ENCODE measurements at places on chromosomes 6 and 20.

DNA sequence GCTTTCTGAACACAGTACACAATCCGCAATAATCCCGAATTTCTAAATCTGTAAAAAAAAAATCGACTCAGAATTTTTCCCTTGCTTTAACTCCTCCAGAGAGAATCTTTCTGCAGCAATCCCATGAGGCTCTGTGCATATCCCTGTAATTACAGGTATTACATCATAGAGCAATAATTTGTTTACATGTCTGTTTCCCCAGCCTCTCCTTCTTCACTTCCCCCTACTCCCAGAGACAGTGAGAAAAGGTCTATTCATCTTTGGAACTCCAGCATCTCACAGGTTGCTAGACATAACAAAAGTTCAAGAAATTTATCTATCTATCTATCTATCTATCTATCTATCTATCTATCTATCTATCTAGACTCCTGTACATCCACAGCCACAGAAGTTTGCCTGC lies 26.0 kb downstream of the KLHL31 start:
- no peak for DNase-seq

DNA sequence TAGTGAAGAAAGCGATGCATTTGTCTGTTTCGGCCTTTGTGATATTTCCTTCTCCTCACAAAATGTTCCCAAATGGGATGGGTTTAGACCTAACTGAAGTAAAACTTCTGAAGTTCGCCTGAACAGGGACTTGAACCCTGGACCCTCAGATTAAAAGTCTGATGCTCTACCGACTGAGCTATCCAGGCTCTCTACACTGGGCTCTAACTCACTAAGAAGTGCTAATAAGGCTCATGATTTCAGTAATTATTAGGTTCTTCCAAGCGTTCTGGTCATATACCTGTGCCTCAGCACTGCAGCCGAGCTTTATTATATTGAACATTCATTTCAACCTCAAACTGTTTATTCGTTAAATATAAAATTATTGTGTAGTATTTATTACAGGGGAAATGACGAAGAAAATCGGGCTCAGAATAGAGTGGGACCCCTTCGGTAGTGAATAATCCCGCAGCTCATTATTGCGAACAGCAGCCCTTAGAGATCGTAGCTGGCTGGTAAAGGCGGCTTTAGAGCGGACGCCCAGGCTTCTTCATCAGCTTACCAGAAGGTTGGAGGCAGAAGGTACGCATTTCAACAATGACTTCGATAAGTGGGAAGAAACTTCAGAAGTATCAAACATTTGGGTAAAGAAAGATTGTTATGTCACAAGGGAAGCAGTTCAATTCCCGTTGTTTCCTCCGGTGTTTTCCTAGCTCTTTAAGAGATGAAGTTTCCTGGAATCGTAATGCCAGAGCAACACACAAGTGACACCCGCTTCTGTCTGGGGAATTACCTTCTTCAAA lies 119.0 kb upstream of the ZNF184 start:
- no peak for DNase-seq

DNA sequence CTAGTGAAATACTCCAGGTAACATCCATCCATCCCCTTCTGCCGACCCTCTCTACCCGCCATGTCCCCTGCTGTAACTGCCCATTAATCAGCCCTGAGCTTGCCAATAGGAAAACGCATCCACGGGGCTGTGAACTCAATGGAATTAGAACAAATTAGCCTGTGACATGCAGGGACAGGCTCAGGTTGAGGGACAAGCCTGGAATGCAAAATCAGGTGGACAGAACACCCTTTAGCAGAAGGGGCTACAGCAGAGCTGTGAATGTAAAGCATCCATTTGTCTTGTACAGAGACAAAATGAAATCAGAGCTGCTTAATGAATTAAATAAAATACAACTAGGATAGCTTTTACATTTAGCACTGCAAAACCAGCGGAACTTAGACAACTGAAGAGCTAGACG lies 187.3 kb upstream of the SASH1 start:
- DNase-seq = no peak

DNA sequence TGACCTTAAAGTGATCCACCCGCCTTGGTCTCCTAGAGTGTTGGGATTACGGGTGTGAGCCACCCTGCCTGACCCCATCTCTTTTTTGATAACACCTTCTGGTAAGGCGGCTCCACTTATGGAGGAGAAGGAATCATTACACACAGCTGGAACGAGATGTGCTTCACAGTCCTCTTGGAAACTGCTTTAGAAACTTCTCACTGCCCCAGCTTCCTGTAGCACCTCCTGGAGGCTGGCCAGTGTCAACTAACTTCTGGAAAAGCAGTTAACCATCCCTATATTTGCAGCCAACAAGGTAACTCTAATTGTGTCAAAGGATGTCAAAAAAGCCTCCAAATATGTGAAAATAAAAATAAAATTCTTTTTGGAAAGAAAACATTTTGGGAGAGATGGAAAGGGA lies 48.8 kb upstream of the BCLAF1 start:
- no peak for DNase-seq

DNA sequence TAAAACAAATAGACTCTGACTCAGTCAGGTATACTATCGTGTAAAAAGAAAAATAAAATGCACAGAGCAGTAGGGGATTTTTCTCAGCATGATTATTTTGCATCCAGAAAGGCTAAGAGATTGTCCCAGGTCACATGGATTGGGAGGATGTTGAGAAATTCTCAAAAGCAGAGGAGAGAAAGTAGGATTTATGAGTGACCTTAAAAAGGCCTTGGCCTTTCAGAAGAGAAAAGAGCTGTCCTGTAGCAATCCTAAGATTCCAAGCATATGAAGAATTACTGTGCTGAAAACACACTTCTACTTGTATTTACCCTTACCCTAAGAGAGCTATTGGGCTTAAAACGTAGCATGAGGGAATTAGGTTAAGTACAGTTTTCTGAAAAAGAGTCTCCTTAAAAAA lies 149.7 kb upstream of the ENPP5 start:
- no peak for DNase-seq

DNA sequence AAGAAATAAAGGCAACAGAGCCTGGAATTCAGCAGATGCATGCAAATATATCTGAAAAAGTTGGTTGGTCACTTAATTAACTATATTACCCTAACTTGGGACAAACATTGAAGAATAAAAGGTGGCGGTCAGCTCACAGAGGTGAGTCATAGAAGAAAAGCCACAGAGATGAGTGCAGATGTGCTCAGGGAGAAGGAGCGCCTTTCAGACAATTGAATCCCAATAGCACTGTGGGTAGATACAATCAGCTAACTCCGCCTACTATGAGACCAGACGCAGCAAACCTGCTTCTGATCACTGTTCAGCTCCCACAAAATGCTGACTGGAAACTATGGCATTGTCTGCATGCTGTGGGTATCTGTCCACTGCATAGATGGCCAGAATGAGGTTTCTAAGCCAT lies 447.8 kb downstream of the PTPRT start:
- DNase-seq = no peak

DNA sequence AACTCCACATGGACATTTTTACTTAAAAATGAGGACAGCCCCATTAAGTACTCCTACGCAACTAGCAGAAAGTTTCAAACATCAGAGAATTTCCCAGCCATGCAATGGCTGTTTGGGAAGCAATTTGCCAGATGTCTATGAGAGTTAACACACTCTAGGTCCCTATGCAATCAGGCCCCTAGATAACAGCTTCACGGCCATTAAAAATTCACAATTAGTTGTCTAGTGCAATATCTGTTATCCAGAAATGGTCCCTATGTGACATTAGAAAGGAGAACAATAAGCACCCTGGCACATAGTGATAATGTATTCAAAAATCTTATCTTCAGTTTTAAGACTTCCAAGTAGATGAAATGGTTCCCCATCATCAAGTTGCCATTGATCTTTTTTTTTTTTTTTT lies 174.3 kb upstream of the NRSN1 start:
- DNase-seq = no peak

DNA sequence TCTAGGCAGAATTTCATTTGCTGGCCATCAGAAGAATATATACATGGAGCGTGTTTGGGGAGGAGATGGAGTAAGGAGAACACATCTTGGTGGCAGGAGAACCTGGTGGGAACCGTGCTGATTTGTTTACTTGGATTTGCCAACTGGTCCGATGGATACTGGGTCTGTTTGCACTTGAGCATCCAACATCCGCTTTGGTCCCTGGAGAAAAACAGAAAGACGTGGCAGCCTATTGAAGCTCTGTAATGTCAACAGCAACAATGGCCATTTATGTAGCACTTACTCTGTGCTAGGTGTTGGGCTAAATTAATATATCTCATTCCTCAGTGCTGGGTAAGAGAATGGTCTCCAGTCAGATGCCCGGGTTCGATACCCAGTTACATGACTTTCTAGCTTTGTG lies 125.6 kb downstream of the BCAS1 start:
- DNase-seq = no peak

- no peak for DNase-seq
Observed at GRCh38 chr20:62451156-62451767, 23.9 kb upstream of the RBBP8NL start.

DNA sequence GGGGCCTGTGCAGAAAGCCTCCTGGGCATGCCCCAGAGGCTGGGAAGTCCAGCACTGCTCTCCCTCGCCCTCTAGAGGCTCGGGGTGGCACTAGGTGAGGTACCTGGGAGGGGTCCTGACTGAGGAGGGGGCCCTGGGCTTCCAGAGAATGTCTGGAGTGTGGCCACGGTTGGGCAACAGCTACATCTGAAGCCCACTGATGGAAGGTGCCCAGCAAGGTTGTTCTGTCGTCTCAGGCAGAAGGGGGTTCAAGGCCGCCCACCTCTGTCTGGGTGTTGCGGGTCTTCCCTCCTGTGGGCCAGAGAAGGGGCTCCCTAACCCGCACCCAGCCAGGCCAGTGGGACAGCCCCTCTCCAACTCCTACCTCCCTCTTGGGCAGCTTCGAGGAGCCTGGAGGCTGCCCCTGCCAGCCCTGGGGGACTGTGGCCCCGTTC lies 11.4 kb upstream of the VEGFA start:
- peak; percentile 13 for DNase-seq

DNA sequence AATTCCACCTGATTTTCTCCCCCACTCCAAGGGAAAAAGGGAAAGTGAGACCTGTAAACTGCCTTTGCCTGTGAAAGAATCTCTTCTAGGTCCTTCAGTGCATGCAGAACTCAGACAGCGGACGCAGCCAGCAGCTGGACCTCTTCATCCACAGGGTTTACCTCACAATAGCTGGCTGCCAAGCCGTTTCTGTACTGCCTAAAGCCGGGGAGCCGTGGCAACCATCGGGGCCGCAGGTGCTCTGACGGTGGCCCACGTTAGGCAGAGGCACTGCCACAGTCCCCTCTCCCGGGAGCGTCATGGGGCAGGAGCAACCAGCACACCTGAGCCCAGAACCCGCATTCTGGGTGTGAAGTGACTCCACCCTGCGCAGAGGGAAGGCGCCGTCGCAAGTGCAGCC lies 206.1 kb downstream of the TTLL2 start:
- no peak for DNase-seq

- DNase-seq = peak; percentile 47
Observed at GRCh38 chr20:62702895-62703852, 5.5 kb upstream of the NTSR1 start.

DNA sequence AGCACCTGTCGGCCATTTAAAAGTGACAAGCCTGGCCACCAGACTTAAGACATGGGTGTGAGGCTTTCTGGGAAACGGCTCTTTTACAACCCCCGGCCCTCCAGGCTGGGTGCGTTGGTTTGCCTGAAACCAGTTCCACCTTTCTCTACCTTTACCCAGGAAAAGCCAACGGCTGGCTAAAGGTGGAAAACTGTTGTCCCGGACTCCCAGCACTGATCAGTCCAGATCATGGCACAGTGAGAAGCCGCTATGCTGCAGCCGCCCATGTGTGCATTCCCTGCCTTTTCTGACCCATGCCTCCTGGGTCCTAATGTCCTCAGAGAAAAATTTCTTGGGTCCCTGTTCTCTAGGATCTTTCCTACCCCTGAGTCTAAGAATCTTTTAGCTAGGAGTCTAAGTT lies 655.7 kb upstream of the HS3ST5 start:
- no peak for DNase-seq

GRCh38 chr6:147507162-147508041 lies 1.1 kb upstream of the SAMD5 start:
- DNase-seq = no peak

GRCh38 chr6:139904568-139904967 lies 530.1 kb upstream of the CITED2 start:
- DNase-seq = no peak

GRCh38 chr6:167906899-167907298 lies 80.2 kb downstream of the AFDN start:
- no peak for DNase-seq

DNA sequence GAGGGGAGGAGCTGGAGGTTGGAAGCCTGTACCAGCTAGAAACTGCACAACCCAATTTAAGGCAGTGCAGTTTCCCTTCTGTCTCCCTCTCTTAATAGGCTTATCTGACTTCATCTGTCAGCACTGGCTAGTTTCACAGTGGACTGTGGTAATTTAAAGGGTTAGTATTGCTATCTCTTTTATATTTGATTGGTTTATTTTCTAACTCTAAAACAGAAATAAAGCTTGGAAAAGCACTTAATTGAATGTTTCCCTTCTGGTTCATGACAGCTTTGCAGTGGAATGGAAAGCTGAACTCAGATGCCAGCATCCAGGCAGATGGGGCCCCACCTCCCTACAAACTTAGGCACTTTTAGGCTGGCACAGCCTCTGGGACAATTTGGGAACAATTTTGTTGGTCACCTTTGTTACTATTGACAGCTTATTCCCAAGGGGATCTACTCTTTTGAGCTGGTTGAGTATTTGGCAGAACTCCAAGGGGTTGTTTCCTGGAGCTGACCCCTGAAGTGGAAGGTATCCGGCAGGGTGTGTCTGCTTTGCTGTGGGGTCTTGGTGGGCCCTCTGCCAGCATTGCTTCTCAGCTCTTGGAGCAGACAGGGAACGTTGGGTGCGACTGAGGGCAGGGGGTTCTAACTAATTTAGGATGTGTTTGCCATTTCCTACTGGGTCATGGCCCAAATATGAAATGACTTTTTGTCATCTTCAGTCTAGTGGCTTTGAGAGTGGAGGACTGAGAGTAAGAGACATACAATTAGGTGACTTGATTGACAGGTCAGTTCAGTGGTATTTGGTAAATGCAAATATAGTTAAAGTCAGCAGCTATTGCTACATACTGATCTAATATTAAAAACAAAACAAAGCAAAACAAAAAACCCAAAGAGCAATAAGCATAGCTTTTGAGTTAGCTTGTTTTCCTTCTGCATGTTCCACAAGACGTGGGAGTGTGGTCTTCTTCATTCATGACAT lies 9.3 kb downstream of the SH3BGRL2 start:
- no peak for DNase-seq

DNA sequence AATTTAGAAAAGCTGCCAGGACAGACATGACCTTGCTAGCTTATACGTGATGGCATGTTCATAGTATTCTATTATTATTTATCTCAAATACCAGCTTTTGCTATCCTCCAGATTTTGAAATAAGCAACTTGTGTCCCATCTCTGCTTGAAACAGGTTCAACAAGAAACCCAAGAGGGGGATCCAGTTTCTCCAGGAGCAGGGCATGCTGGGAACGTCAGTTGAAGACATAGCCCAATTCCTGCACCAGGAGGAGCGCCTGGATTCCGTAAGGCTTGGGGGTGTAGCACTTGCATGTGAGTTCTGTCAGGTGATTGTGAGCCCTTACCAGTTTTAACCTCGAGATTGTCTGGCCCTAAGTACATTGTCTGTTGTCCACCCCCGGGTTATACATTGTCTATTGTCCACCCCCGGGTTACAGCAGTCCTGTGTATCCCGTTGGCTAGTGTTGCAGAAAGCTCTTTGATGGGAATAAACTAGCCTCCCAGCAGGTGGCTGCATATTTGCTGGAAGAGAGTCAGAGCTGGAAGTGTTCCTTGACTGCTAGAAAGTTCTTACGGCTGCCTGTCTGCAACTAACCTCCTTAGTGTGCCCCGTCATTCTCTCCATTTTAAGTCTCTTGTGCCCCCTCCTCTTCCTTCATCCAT lies 61.4 kb upstream of the CSE1L start:
- DNase-seq = no peak
